ENCODE measurements at places on chromosomes 6 and 20. TPM values are rescaled to one million over a fixed set of nuclear protein-coding genes. Genes with fewer than 3 reads are reported as not detected.

Gene HLA-E
- 411 TPM for total RNA-seq

Gene GPLD1
- 0.14 TPM for total RNA-seq

Gene LCA5
- 2.4 TPM for total RNA-seq

Gene HDGFL1
- not detected for total RNA-seq

Gene CLVS2
- total RNA-seq, result not detected

Gene GSS
- 61.1 TPM for total RNA-seq

Gene NR2E1
- total RNA-seq, result not detected

Gene TINAG
- total RNA-seq, result not detected

Gene FERMT1
- total RNA-seq, result 7.3 TPM

Measured in placental pericyte (primary cell).